ENCODE measurements at places on chromosomes 6 and 20. TPM values are rescaled to one million over a fixed set of nuclear protein-coding genes. Genes with fewer than 3 reads are reported as not detected.

- H3K27ac ChIP-seq: no peak overlapping the region
- peak overlapping the region; percentile 87 for H3K4me3 ChIP-seq
- DNase-seq: no peak
- H3K4me1 ChIP-seq: no peaks in the 10 kb centered on the region
- H3K36me3 ChIP-seq: no peaks in the 10 kb centered on the region
- H3K27me3 ChIP-seq: no peaks in the 10 kb centered on the region
These were observed 2.5 kb downstream of the ZDHHC14 start for GRCh38 chr6:157383471-157383870.

DNA sequence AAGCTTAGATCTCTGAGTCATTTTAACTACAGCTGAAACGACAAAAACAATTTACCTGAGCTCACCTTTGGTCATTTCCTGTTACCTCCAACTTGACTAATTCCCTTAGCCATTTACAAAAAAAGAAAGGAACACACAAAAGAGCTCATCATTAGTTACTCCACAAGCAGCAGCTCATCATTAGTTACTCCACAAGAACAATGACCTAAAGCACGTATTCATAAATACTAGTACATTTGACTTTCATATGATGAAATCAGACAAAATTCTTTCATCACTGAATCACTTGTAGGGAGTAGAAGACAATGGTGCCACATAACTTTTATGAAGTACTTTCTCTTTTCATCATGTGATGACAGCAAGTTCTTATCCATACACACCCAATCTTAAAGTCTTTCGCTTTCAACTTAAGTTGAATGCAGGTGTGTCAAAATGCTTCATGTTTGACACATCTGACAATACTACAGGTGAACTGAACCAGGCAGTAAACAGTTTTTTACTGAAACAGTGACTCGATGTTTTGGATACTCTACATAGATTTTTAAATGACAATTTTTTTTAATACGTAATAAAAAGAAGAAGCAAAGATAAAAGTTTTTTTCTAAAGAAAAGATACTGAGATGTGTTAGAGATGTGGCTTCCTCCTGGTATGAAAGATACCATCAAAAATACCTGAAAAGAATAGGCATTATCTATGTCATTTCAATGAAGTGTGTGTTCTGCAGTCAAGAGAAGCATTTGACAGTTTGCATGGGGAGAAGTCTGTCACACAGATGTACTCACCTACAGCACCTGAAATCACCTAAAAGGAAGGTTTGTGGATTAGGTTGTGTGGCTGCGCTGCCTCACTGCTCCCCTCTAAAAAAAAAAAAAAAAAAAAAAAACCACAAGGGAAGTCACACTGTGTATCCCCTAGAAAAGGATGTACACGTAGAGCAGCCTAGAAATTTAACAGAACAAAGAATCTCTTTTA, 109.1 kb downstream of the PRDM1 start:
- H3K27me3 ChIP-seq: no peaks in the 10 kb centered on the region
- no peak overlapping the region for H3K27ac ChIP-seq
- H3K36me3 ChIP-seq: no peaks in the 10 kb centered on the region
- DNase-seq: no peak
- no peak overlapping the region for H3K4me3 ChIP-seq

- H3K36me3 ChIP-seq: peaks cover 2% of the 10 kb centered on the region
- DNase-seq: no peak
- H3K27me3 ChIP-seq: no peaks in the 10 kb centered on the region
- no peak overlapping the region for H3K27ac ChIP-seq
- H3K4me3 ChIP-seq: no peak overlapping the region
- no peaks in the 10 kb centered on the region for H3K4me1 ChIP-seq
These were observed 14.9 kb downstream of the SRPK1 start for GRCh38 chr6:35905841-35906498.

DNA sequence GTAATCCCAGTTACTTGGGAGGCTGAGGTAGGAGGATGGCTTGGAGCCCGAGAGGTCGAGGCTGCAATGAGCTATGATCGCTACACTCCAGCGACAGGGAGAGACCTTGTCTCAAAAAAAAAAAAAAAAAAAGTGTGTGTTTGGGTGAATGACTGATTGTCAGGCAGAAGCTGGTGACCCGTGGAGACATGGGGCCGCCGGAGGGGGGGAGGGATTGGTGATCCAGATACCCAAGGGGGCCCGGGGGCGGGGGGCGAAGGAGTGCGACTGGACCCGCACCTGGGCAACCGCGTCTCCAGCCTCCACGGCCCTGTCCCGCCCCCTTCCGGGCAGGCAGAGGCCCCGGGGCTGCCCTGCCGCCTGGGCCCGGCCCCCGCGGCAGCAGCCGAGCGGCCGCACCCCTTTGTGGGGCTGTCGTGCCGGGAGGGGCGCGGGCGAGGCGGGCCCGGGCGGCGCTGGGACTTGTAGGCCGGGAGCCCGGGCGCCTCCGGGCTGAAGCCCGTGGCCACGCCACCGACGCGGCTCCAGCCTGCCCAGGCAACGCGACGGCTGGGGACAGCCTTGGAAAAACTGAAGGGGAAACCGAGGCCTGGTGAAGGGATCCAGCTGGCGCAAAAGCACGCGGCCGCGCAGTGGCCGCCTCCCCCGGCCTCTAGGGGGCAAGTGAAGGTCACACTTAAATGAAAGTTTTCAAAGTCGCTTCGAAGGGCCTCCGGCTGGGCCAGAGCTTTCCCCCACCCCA, 2.1 kb upstream of the RBM38 start:
- DNase-seq: peak; percentile 49
- peaks cover 3% of the 10 kb centered on the region for H3K4me1 ChIP-seq
- H3K36me3 ChIP-seq: peaks cover 7% of the 10 kb centered on the region
- H3K27me3 ChIP-seq: no peaks in the 10 kb centered on the region

GRCh38 chr6:7544597-7544996, 3.1 kb downstream of the DSP start:
- peaks cover 8% of the 10 kb centered on the region for H3K4me1 ChIP-seq
- no peak overlapping the region for H3K27ac ChIP-seq
- peaks cover 12% of the 10 kb centered on the region for H3K27me3 ChIP-seq
- DNase-seq: no peak

DNA sequence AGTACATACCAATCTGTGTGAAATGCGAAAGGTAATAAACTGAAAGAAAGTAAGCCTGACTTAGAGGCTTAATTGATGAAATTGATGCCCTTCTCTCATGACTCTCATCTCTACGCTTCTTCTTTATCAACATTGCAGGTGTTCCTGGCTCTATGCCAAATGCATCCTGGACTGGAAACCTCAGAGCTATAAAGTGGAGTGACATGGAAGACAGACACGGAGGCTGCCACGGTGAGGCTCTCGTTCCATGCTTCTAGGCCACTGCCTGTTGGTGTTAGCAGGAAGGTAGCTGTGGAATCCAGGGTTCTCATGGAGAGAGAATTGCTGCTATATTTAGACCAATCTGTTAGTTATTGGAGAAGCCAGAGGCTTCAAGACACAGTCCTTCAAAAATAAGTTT, 73.2 kb downstream of the C6orf52 start:
- peaks cover 37% of the 10 kb centered on the region for H3K36me3 ChIP-seq
- H3K4me1 ChIP-seq: no peaks in the 10 kb centered on the region
- H3K27me3 ChIP-seq: no peaks in the 10 kb centered on the region
- H3K4me3 ChIP-seq: no peak overlapping the region
- H3K27ac ChIP-seq: no peak overlapping the region

- H3K36me3 ChIP-seq: no peaks in the 10 kb centered on the region
- no peak overlapping the region for H3K4me3 ChIP-seq
- H3K27me3 ChIP-seq: no peaks in the 10 kb centered on the region
- H3K27ac ChIP-seq: no peak overlapping the region
- no peak for DNase-seq
These were observed 39.1 kb upstream of the SIRT5 start for GRCh38 chr6:13535306-13535705.

GRCh38 chr6:37802810-37803209, 16.7 kb upstream of the ZFAND3 start:
- DNase-seq: peak; percentile 60
- H3K27me3 ChIP-seq: no peaks in the 10 kb centered on the region
- H3K4me1 ChIP-seq: peaks cover 5% of the 10 kb centered on the region
- no peak overlapping the region for H3K27ac ChIP-seq

GRCh38 chr6:11730641-11731040, 48.0 kb downstream of the ADTRP start:
- H3K4me1 ChIP-seq: peaks cover 18% of the 10 kb centered on the region
- no peaks in the 10 kb centered on the region for H3K36me3 ChIP-seq
- no peaks in the 10 kb centered on the region for H3K27me3 ChIP-seq
- H3K4me3 ChIP-seq: no peak overlapping the region
- DNase-seq: no peak

- no peak for DNase-seq
- peak overlapping the region; percentile 32 for H3K4me3 ChIP-seq
- no peaks in the 10 kb centered on the region for H3K27me3 ChIP-seq
- H3K36me3 ChIP-seq: no peaks in the 10 kb centered on the region
These were observed 65.1 kb downstream of the CBFA2T2 start for GRCh38 chr20:33554914-33555420.

- no peaks in the 10 kb centered on the region for H3K4me1 ChIP-seq
- H3K27me3 ChIP-seq: no peaks in the 10 kb centered on the region
- no peak overlapping the region for H3K4me3 ChIP-seq
- DNase-seq: no peak
These were observed 27.1 kb downstream of the SAMHD1 start for GRCh38 chr20:36924167-36925045.

DNA sequence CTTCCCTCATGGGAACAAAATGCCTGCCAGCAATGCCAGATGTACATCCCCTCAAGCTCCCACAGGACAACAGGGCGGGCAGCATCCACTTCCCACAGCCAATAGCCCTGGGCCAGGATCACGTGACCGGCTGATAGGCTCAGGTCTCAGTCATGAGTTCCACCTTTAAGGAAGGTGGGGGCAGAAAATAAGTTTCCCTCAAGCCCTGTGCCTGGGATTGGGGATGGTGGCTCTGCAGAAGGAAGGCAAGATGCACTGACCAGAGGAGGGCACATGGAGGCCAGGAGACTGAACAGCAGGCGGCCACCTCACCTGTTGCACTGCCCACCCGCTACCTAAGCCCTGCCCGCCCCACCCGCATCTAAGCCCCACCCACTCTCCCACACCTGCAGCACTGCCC, 149.1 kb downstream of the BMP7 start:
- no peaks in the 10 kb centered on the region for H3K36me3 ChIP-seq
- no peak overlapping the region for H3K4me3 ChIP-seq
- no peaks in the 10 kb centered on the region for H3K27me3 ChIP-seq
- no peak overlapping the region for H3K27ac ChIP-seq

DNA sequence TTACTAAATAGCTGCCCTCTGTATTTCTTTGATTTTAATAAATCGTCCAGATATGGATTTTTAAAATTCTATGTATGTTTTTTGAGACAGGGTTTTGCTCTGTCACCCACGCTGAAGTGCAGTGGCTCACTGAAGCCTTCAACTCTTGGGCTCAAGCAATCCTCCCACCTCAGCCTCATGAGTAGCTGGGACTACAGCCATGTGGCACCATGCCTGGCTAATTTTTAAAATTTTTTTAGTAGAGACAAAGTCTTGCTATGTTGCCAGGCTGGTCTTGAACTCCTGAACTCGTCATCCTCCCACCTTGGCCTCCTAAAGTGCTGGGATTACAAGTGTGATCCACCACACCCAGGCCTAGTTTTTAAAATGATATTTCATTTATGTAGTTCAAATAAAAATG, 47.4 kb upstream of the DDR1 start:
- H3K27me3 ChIP-seq: no peaks in the 10 kb centered on the region
- H3K36me3 ChIP-seq: no peaks in the 10 kb centered on the region
- DNase-seq: no peak
- peak overlapping the region; percentile 27 for H3K27ac ChIP-seq
- no peak overlapping the region for H3K4me3 ChIP-seq

GRCh38 chr20:43983904-43984361, 69.3 kb downstream of the TOX2 start:
- DNase-seq: no peak
- H3K36me3 ChIP-seq: no peaks in the 10 kb centered on the region
- no peak overlapping the region for H3K4me3 ChIP-seq
- H3K27me3 ChIP-seq: no peaks in the 10 kb centered on the region
- no peak overlapping the region for H3K27ac ChIP-seq

DNA sequence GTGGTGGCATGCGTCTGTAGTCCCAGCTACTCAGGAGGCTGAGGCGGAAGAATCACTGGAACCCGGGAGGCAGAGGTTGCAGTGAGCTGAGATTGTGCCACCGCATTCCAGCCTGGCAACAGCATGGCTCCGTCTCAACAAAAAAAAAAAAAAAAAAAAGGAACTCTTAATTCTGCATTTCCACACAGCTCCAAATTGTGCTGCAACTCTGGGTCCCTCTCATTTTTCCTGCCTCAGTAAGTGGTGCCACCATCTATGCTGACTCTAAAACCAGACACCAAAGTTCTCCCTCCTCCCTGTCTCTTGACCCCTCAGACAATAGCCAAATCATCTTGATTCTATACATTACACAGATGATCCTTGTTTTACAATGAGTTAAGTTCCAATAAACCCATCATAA, 133.9 kb downstream of the BTBD9 start:
- no peaks in the 10 kb centered on the region for H3K27me3 ChIP-seq
- no peak overlapping the region for H3K27ac ChIP-seq
- H3K36me3 ChIP-seq: no peaks in the 10 kb centered on the region
- peaks cover 22% of the 10 kb centered on the region for H3K4me1 ChIP-seq
- no peak overlapping the region for H3K4me3 ChIP-seq

DNA sequence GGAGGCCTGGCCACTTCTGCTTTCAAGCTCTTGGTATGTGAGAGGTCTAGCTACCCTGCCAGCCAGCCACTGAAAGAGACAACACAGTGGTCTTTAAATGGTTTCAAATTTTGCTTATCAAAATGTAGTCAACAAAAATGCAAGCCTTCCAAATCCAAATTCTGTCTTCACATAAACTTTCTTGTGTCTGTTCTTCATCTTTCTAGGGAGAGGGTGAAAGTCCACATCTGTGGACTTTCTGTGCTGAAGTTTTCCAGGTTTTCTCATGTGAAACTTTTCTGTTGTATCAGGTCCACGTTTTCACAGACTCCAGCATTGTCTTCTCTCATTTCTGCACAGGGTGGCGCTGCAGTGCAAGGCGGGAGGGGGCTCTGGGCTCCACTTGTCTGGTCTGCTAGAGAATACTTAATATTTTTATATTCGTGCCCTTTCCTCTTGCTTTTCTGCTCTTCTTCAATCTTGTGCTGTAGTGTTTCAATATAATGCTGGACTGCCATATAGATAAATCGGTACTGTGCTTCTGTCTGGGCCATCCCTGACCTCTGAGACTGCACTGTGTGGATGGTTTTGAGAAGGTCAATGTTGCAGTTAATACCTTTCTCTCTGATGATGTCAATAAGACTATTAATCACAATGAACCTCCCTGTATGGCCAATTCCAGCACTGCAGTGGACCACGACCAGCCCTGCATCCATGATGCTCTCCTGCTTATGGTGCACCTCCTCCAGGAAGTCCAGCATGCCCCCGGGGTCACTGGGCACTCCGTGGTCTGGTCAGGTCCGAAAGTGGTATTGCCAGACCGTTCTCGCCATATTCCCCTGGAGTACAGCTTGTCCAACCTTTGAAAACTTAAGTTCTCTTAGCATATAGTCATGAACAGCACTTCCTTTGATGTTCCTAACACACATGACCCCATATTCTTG, 161.6 kb upstream of the TNFAIP3 start:
- H3K4me3 ChIP-seq: no peak overlapping the region
- H3K27me3 ChIP-seq: no peaks in the 10 kb centered on the region

Gene CASS4
- total RNA-seq: 11.2 TPM

Gene SOBP
- 5.4 TPM for total RNA-seq

Gene ANGPT4
- total RNA-seq: 5.7 TPM

Gene TMEM242
- 2.3 TPM for total RNA-seq

Gene C6orf163
- not detected for total RNA-seq

Gene CNKSR3
- 9.7 TPM for total RNA-seq

Gene CDK19
- 5.2 TPM for total RNA-seq

Gene DNAH8
- not detected for total RNA-seq

Gene TBCC
- 50.8 TPM for total RNA-seq

Gene ARFGEF3
- 1.8 TPM for total RNA-seq

Measured in ascending aorta (tissue), 2 donors.